ENCODE measurements at places on chromosomes 13 and 19.
A peak's percentile ranks its signal among the peaks of the same experiment; 100 is the strongest.

GRCh38 chr13:30924721-30925120, 7.7 kb upstream of the TEX26 start:
- DNase-seq, result no peak

GRCh38 chr13:77338961-77339401, 12.1 kb upstream of the MYCBP2 start:
- DNase-seq, result no peak

GRCh38 chr13:110887597-110888333, 27.1 kb downstream of the ANKRD10 start:
- no peak for DNase-seq

DNA sequence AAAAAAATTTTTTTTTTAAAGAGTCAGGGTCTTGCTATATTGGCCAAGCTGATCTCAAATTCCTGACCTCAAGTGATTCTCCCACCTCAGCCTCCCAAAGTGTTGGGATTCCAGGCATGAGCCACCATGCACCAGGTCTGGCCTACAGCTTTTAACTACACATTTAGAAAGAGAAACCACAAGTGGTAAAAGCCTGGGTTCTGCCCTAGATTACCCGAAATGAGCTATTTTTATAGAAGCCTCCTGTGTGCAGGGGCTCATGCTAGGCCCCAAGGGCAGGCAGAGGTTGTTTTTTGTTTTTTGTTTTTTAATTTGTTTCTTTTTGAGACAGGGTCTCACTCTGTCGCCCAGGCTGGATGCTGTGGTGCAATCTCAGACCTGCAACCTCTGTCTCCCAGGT, 14.0 kb upstream of the MYADM start:
- no peak for DNase-seq

DNA sequence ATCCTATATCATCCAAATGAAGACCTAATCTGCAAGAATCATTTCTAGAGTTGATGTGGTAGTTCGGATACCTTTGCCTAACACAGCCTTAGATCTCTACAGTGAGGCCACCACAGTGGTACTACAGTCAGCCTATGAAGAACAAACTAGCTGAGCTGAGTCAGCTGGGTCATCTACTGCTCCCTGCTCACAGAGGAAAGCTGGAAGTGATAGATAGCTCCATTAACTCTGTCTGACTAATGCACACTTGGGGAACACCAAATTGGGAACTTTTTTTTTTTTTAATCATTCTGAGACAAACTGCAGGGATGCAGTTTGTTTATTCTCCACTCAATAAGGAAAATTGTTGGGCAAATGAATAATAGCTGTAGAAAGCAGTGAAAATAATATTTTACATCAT, 1160.6 kb downstream of the PCDH9 start:
- no peak for DNase-seq

DNA sequence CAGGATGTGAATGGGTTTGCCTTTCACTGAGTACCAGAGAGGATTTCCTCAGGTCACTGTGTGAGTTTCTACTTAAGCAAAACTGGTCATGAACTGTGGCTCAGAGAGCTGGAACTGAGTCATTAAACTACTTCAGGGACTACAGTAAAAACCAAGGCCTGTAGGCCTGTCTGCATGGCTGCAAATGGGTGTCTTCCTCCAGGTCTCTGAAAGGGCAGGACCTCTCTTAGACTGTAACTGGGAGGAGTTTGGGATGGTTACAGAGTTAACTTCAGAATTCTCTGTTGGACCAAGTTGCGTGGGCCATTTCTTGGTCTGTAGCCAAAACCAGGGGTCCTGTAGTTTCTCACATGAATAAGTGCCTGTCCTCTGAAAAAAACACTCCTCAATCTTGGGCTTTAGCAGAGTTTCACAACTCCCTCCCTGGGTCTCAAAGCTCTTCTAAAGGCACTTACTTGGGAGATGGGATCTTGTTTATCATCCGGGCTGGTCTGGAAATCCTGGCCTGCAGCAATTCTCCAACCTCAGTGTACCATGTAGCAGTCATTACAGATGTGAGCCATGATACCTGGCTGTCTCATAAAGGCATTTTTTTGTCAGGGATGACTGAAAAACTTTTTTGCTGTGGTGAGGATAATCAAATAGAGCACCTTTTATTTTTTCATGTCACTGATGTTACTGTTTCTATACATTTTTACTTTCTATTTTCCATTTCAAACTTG, 19.7 kb downstream of the ZNF714 start:
- no peak for DNase-seq

DNA sequence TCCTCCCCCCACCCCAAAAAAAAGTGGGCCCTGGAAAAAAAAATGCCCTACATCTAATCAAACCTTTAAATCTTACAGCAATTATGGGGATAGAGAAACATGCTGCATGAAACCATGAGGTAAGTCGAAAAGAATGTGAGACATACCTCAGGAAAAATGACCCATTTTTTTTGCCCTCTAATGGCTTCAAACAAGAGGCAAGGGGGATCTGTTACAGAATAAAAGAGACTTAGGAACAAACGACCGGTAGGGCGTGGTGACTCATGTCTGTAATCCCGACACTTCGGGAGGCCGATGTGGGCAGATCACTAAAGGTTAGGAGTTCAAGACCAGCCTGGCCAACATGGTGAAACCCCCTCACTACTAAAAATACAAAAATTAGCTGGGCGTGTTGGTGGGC, 8.4 kb downstream of the RGL3 start:
- no peak for DNase-seq

GRCh38 chr19:28685802-28686201, 527.1 kb downstream of the UQCRFS1 start:
- no peak for DNase-seq

DNA sequence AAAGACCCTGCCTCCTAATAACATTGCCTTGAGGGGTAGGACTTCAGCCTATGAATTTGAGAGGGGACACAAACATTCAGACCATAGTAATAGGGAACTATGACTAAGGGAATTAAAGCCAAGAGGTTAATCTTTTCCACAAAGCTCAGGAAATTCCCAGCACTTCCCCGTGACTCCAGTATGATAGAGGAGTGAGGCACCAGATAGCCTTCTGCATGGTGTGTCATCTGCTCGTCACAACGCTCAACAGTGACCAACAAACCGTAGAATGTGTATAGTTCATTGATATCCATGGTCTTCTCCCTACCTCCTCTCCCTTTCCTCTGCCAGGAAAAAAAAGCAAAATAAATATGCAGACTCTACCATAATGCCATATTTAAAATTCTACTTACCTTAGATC, 64.4 kb downstream of the B3GLCT start:
- DNase-seq, result no peak

DNA sequence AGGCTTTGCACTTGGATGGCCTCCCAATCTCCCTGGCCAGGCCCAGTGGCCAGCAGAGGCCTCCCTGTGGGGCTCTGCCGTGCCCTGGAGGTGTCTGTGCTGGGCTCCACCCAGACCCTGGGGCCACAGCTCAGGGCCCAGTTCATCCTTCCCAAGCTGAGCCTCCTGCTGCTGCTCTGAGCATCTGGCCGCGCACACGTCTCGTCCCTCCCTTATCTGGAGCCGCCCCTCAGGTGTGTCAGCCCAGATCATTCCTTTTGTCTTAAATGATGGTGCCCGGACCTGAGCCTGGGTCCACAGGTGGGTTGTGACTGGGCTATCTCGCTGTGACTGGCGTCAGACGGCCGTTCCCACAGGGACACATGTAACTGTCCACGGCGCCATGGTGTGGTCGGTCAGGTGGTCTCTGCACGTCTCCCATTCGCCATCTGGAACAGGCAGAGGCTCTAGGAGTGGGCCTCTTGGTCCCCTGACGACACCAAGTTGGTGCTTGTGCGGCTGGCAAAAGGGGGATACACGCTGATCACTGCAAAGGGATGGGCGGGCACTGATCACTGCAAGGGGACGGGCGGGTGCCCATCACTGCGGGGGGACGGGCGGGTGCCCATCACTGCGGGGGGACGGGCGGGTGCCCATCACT, 14.3 kb upstream of the ZNF554 start:
- DNase-seq, result no peak

- DNase-seq, result no peak
Observed at GRCh38 chr13:24650161-24650560, 30.0 kb upstream of the ATP12A start.

DNA sequence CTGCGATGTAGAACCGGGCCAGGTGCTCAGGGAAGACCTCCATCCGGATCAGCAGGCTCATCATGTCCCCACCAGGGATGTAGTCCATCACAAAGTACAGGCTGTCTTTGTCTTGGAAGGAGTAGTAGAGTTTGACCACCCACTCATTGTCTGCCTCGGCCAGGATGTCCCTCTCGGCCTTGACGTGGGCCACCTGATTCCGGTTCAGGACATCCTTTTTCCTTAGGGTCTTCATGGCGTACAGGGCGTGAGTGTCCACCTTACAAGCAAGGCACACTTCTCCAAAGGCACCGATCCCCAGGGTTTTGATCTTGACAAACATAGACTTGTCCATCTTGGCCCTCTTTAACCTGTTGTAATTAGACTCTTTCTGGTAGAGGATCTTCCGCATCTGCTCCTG, 78.0 kb downstream of the LATS2 start:
- DNase-seq, result no peak

DNA sequence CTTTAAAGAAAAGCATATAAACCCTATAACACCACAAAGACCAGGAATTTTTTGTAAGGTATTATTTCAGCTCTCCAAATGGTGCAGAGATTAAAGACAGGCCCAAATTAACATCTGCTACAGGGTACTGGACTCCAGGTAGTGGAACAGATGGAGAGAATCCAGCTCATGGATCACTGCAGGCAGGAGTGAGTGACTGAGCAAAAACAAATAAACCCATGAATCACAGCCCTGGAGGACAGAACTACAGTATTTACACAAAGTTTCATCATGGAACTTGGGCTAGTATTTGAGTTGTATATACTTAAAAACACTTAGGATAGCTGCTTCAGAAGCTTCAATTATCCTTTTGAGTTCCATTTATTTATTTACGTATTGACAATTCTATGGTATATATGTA, 132.8 kb upstream of the SPRY2 start:
- no peak for DNase-seq

- peak; percentile 5 for DNase-seq
Observed at GRCh38 chr13:43122791-43123190, 99.4 kb downstream of the DNAJC15 start.

DNA sequence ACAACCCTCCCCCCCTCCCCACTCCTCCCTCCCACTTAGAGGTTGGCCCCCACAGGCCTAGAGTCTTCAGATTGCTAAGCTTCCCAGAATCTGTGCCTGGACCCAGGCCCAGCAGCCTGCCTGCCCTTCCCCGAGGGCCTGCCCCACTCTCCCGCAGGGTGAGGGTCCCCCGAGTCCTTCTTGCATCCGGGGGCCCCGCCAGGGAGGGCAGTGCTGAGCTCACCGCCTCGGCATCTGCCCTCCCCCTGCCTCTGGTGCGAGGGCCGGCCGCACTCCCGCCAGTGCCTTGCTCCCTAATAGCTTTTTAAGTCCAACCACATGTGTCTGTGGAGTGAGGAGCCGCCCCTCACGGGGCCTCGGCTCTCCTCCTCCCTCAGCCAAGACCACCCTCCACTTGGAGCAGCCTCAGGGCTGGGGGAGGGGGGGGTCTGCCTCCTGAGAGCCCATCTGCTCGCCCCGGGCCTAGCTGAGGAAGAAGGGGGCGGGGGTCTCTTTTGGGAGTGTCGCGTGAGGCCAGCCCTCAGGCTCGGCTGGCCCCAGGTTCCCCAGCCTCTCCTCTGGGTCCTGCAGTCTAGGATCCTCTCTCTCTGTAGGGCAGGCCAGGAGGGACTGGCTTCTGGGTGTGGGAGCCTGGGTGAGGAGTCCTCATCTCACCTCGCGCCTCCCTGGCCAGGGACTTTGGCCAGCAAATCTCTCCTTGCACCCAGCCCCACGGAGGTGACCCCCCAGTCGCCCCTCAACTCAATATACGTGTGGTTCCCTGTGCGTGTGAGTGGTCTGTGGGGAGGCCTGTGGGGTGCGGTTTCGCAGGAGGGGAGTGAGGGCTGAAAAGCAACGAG, 47.2 kb downstream of the LYL1 start:
- no peak for DNase-seq

Data from NCI-H2081 (cell line).